SK-N-MC (cell line): ENCODE measurements at places on chromosomes 2 and 18.

DNA sequence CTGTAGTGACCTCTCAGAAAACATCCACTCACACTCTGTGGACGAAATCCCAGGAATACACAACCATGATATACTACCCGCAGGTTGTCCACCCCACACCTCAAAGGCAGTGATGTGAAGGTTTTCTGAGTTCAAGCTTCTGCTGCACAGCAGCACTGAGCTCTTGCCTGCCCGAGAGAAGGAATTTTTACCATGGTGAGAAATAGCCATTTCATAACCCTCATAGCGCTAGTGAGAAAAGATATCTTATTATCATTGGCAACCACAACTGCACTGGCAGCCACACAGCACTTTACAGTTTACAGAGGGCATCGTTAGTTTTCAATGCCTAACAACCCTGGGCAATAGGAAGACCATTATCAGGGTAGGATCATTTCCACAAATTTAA lies 36.9 kb downstream of the NAPG start:
- no peak for DNase-seq

GRCh38 chr2:26649322-26649721 lies 8.2 kb upstream of the CIB4 start:
- no peak for DNase-seq

DNA sequence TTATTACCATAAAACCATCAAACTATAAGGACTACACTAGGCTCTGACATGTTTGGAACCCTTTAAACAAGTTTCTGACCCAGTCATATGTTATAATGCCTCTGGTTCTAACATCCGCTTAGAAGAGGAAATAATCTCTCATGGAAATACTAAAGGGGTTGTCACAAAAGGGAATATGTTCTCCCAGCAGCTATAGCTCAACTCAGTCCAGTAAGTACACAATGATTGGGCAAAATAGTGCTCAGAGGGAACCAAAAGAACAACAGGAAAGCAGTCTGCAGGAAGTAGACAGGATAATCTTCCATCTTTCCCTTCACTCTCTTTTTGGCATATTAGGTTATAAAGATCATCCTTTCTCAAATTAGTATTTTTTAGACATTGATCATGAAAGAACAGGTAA lies 4.3 kb downstream of the SRBD1 start:
- no peak for DNase-seq

DNA sequence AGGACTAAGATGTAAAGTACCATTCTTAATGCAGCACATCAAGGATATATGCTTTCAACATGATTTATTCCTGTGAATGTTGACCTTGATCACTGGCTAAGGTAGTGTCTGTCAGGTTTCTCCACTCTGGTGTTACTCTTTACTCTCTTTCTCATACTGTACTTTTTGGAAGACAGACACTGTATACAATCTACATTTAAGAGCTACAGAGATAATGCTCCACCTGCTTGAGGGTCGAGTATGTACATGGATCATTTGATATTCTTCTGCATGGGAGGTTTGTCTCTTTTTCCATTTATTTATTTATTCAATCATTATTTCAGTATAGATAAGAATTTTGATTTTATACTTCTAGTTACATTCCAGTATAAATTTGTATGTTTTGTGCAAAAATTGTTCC lies 199.5 kb upstream of the RGPD4 start:
- no peak for DNase-seq

GRCh38 chr2:209644842-209645241 lies 126.8 kb upstream of the UNC80 start:
- no peak for DNase-seq

GRCh38 chr2:45750484-45750883 lies 99.0 kb downstream of the PRKCE start:
- no peak for DNase-seq
